ENCODE measurements at places on chromosomes 1 and 21.

- DNase-seq, result peak; percentile 45
Measured at GRCh38 chr1:27049607-27050006, 37.0 kb upstream of the TENT5B start.

- no peak for DNase-seq
Measured at GRCh38 chr1:115090540-115090939, 1.2 kb upstream of the TSPAN2 start.

GRCh38 chr1:55974714-55975441, 604.5 kb downstream of the PLPP3 start:
- no peak for DNase-seq

DNA sequence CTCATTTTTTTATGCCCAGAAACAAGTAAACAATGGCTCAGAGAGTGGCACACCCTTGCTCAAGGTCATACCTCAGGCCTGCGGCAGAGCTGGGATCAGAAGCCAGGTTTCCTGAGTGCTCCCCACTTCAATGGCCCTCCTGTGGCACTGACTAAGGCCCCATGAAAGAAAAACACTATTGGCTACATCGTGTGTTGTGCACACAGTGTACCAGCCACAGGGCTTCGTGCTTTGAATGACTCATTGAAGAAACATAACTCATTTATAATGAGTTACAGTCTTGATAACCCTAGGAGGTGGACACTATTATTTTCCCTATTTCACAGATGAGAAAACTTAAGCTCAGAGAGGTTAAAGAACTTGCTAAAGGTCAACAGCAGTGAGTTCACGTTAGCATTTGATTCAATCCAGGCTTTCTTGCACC, 91.2 kb downstream of the TRABD2B start:
- DNase-seq, result no peak

DNA sequence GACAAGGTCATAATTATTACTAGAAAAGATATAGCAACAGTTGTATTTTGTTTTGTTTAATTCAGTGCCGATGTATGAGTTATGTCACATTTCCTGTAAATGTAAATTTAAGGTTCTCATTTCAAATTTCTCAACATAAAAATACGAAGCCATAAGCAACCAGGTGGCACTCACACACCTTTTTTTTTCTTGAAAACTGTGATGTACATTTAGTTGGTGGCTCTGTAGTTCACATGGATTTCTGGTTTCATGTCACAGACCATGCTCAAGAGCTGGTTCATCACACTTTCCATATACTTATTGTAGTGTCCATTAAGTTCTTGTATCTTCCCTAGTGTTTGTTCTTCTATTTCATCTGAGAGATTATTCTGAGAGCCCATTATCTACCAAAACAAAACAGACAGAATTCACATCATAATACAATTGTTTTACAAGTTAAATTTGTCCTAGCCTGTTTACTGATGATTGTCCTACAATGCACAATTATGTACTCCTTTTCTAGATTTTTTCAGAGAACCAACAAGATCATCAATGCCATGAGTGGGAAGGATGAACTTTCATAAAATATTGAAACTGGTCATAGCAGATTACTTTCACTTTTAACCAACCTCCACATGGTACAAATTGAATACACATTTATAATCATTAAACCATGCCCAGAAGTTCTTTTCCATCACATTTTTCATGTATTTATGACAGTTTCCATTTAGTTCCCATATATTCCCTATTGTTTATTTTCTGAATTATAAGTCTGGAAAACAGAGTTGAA, 17.1 kb downstream of the ATP6V1G3 start:
- no peak for DNase-seq

GRCh38 chr1:59394706-59395425, 98.0 kb downstream of the FGGY start:
- DNase-seq, result no peak

DNA sequence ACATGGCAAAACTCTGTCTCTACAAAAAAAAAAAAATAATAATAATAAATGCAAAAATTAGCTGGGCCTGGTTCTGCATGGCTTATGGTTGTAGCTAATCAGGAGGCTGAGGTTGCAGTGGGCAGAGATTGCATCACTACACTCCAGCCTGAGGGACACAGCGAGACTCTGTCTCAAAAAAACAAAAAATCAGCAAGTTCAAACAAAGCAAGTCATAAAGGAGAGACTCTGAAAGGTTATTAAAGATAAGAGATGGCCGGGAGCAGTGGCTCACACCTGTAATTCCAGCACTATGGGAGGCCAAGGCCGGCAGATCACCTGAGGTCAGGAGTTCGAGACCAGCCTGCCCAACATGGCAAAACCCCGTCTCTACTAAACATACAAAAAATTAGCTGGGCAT, 28.8 kb downstream of the COP1 start:
- DNase-seq, result no peak

DNA sequence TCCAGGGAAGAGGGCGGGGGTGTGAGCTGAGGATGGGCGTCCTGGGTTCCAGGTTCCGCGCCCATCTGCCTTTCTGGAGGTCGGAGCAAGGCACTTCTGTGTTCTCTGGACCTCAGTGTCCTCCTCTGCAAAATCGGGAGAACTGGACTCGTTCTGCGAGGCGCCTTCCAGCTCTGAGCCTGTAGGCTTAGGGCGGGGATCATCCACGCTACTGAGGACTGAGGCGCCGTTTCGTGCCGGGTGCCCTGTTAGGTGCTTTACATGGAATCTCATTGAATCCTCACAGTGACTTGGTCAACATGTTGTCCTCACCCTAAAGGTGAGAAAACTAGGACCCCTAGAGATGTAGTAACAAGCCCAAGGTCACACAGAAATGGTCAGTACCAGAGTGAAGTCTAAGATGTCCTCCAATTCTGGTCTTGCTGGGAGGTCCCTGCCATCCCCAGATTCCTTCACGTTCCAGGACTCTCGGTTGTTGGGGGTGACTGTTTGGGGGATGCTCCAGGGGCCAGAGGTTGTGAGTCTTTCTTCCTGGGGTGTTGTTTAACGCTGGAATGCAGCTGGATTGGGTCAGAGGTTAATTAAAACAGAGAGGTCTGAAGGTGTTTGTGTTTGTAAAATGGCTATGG, 677 bp downstream of the PRKAA2 start:
- no peak for DNase-seq

DNA sequence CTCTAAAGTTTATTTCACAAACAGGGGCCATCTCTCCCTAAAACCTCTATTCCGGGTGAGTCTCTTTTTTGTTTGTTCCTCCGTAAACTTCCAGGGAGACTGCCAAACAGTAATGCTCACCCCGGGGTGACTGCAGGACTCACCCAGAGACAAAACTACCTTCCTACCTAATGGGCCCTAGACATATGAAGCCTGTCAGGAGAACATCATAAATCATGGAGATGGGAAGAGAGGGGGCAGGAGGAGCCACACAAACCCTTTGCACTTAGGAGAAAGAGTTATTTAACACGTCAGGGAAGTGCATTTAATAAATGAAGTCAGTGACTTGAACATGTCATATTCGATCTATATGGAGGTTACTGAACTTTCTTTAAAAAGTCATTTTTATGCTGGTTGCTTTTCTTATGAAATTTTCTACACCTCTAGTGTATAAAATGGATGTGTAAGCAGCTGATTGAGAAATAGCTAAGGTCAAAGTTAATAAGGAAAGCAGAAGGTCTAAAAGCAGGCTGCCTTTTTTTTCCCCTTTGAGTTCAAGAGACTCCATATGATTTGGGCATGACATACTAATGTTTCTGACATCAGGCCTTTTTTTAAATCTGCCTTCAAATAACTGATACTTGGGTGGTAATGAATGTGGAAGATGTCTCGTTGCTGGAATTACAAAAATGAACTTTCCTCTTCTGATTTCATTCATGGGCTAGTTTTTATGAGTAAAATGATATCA, 286.9 kb upstream of the USP25 start:
- no peak for DNase-seq

DNA sequence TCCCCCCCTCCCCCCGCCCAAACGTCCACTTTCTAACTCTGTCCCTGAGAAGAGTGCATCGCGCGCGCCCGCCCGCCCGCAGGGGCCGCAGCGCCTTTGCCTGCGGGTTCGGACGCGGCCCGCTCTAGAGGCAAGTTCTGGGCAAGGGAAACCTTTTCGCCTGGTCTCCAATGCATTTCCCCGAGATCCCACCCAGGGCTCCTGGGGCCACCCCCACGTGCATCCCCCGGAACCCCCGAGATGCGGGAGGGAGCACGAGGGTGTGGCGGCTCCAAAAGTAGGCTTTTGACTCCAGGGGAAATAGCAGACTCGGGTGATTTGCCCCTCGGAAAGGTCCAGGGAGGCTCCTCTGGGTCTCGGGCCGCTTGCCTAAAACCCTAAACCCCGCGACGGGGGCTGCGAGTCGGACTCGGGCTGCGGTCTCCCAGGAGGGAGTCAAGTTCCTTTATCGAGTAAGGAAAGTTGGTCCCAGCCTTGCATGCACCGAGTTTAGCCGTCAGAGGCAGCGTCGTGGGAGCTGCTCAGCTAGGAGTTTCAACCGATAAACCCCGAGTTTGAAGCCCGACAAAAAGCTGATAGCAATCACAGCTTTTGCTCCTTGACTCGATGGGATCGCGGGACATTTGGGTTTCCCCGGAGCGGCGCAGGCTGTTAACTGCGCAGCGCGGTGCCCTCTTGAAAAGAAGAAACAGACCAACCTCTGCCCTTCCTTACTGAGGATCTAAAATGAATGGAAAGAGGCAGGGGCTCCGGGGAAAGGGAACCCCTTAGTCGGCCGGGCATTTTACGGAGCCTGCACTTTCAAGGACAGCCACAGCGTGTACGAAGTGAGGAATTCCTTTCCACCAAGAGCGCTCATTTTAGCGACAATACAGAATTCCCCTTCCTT, 158.1 kb downstream of the RUNX1 start:
- no peak for DNase-seq

DNA sequence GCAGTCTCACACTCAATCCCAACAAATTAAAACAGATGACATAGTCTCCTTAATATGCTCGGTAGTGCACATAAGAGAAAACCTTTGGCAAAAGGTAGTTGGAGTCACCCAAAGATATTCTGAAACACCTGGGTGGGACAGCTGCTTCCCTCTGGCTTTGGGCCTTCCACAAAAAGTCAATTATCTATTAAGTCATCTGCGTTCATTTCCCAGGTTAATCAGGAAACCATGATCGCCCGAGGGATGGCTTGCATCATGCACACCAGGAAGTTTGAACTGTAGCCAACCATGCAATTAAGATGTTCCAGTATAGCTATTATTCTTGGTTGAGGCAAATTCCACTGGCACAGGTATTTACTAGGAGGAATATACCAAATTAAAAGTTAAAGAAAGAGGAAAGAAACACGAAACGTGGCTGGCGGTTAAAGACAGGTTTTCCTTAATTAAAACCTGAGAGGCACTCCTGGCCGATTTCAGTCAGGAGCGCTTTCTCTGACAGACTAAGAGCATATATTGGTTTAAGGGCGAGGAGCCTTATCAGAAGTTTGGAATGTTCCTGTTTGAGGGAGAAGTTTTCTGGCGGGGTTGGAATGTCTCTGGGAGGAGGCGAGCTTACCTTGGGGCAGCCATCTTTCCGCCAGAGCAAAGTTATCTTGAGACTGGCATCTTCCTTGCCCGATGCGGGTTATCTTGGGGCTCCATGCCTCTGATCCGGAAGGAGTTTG, 19.9 kb downstream of the CLDN17 start:
- no peak for DNase-seq

- DNase-seq, result no peak
Measured at GRCh38 chr21:26068776-26069175, 101.8 kb downstream of the APP start.

DNA sequence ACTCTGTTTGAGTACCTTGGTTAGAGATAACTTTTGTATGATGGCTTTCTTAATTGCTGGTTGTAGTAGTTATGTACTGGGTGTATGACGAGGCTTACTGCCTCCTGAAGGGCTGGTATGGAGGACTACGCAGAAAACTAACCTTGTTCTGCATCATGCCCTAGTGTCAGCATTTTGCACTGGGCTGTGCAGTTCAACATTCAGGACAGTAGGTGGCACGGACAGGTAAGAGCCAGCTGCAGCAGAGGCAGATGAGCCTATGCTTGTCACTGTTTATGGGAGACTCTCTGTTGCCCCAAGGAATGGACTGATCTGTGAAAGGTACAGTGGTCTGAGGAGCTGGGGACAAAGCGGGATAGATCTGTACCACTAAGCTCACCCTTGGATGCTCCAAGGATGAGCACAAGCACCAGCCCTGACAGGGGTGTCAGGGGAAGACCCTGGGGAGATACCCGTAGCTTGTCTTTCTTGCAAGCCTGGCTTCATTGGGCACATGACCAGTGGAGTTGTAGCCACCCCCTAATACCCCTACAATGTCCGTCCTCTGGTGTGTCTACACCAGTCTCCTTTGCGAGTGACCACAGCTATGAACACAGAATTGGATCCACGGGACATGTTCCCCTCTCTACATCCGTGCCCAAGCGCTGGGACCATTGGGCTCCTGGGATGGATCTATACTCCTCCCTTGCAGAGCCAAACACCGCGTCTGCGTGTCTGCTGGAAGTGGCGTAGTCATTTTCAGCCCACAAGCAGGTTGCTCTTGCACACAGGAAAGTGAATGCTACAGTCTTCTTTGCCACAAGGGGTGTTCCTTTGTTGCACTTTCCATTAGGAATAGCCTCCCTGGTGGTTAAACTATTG, 51.1 kb upstream of the CFHR3 start:
- DNase-seq, result no peak

DNA sequence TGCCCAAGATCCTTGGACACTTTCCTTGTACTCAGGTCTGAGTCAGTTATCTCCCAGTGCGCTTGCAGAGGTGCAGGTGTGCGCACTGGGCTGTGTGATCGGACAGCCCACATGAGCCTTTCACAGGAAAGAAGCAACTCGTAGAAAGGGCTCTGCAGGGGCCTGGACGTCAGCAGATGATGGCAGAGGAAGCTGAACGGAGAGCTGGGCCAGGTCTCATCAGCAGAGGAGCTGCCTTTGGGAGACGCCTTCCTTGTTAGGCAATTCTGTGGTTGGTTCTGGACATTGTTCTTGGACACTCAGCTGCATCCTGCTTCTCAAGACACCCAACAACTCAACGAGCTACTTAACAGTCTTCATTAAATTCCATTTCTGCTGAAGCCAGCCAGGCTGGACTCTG, 7.5 kb upstream of the PROK1 start:
- no peak for DNase-seq

GRCh38 chr21:30990514-30991262, 47.6 kb downstream of the KRTAP19-8 start:
- DNase-seq, result no peak

- peak; percentile 100 for DNase-seq
Measured at GRCh38 chr1:150561254-150561973, 12.2 kb downstream of the ADAMTSL4 start.

GRCh38 chr1:3910049-3910731, 10.1 kb upstream of the C1orf174 start:
- DNase-seq, result no peak

DNA sequence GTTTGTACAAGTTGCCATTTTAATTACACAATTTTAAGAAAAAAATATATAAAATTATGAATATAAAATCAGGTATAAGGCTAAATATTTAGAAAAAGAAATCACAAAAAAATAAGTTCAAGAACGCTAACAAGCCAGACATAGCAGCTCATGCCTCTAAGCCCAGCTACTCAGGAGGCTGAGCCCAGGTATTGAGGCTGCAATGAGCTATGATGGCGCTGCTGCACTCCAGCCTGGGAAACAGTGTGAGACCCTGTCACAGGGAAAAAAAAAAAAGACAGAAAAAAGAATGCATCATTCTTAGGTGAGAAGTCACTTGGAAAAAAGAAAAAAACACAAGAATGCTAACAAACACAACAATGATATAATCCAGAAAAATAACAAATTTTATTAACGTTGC, 112.3 kb upstream of the PRDX6 start:
- no peak for DNase-seq

- DNase-seq, result no peak
Measured at GRCh38 chr1:168280296-168280927, at the start of gene TBX19. TSS of gene TBX19 (plus strand) at chr1:168280877. CDS start at chr1:168281091, 214 bp downstream.

Measured in DMS 273 treated with DMSO at 0.1 percent for 48 hours (cell line).